Activated CD4-positive, alpha-beta T cell treated with anti-CD3 and anti-CD28 coated beads, Interleukin-2, amount 50 U/mL, for 24 hours (primary cell): ENCODE measurements at places on chromosomes 16 and 17.

DNA sequence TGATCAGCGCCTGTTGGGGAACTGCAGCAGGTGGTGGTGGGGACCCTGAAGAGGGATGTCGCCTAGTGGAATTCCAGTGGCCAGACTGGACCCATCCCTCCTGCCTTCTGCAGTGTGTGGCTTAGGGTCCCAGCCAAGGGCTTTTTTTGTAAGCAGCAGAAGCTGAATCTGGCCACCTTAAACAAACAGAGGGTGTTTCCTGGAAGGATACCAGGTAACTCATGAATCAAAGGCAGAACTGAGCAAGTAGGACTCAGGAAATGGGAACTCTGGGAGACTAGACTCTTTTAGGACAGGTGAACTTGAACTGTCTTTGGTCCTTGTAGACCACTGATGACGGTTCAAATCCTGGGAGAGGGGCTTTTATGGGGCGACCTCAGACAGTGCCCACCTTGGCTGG lies 124.0 kb downstream of the ABCC6 start:
- no peak for DNase-seq

- no peak for DNase-seq
These were observed 2.8 kb downstream of the ADCY7 start for GRCh38 chr16:50269061-50269705.

DNA sequence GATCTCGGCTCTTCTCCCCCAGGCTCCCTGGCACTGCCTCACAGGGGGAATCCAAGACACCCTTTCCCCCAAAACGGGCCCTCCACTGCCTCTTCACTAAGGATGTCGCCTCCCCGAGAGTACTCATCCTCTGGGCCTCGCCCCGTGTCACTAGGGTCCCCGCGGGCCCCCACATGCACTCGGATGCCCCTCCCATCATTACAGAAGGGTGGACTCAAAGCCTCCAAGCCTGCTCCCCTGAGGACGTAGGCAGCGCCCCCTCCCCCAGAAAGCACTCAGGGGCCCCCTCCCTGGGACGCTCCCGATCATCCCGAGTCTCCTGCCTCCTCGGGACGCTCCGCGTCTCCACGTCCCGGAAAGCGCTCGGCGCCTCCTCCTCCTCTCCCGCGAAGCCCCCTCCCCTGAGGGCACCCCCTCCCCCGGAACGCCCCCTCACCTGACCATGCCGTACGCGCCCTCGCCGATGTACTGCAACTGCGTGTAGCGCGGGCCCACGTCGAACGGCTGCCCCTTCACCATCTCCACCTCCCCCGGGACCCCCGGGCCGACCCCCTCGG lies 338 bp downstream of the MAPK3 start:
- DNase-seq, result no peak

- DNase-seq, result no peak
These were observed 8.1 kb downstream of the KCNH6 start for GRCh38 chr17:63531022-63531965.

GRCh38 chr17:32933881-32934280 lies 5.9 kb downstream of the TMEM98 start:
- DNase-seq, result no peak

GRCh38 chr17:83056583-83057396 lies 22.6 kb upstream of the METRNL start:
- DNase-seq, result no peak

DNA sequence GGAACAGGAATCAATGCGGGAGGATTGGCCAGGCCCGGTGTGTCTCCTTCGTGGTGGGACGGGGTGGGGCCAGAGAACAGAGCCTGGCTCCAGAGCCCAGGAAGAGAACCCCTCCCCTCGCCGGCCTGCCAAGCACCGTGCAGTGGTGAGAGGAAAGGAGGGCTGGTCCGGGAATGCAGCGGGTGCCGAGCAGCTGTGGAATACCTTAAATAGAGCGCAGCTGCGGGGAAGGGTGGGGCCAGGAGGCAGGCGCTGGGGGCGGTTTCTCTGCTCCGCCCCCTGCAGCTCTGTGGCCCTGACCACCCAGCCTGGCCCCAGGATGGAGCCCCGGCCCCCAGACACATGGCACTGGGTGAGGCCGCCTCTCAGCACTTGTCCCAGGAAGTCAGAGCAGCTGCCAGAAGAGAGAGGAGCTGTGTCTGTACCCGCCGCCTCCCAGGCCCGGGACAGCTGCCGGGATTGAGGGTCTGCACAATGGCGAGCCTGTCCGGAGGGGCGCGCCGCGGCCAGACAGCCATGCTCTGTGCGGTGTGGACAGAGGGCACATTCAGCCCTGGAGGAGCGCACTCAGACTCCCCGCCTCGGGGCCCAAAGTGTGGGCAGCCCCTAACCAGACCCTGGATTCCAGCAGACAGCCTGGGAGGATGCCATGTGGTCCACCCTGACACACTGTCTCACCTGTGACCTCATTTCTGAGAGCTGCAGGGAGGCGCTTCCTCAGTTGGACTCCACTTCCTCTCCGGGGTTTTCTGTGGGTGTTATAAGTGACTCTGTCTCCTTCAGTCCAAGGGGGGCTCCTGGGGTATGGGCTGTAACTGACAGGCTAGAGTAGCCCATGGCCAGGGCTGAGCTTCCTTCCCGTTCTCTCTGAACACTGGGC lies 268.8 kb downstream of the SEC14L1 start:
- DNase-seq, result no peak

DNA sequence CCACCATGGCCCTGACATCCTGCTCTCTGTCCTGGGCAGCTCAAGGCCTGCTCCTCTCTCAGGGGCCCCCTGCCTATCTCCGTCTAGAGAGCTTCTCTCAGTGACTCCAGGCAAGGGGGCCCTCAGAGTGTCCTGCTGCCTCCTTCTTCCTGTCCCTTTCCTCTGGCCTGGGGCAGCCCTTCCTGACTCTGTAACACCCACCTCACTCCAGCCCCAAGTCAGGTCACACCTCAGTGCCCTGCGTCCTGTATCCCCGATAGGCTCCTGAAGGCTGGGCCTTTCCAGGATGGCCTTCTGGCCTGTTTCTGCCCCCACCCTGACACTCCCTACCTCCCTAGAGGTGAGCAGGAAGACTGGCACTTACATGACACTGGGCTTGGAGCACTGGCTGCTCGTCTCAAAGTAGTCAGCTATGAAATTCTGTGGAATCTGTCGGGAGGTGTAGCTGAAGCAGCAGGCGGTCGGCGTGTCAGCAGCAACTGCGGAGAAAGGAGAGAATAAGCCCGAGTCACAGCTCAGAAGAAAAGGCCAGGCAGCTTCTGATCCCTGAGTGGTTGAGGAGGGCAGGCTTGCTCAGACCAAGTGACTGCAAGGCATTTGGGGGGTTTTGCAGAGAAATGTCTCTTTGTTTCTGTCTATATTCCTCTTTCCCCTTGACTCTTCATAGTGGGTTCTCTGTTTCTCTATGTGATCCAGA lies 976 bp downstream of the CCL3L1 start:
- no peak for DNase-seq

DNA sequence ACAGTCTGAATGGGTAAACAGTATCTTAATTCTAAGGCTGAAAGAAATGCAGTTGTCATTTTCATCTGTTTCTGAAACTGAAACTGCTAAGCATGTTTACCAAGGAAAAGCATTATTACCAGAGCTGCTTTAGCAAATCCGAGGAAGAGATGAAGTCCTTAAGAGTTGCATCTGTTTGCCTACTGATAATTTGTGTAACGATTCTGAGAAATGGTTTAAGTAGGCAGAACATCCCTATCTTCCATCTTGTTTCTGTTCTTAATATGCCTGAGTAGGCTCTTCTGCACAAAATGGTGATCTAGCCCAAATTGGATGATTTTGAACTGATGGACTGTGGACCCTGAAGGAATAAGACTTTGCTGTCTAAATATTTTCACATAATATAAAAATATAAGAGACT lies 34.9 kb downstream of the NUP93 start:
- DNase-seq, result no peak
